NCI-H2171 (cell line): ENCODE measurements at places on chromosomes 2 and 18.

DNA sequence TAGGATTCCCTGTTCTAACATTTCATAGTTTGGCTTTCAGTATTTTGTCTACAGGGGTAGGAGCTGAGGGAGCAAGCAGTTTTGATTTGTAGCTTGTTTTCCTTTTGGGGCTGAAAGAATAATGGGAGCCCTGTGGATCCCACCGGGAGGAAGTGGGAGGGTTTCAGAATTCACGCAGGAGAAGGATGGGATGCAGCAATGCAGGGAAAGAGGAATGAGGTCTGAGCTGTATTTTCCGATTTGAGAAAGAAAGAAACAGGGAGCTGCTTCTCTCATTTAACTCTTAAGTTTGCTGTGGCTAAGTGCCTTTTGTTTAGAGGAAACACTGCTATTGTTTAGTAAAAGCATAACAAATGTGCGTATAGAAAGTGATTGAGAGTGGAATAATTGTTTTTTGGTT is 141.0 kb downstream of the ADCYAP1 start:
- DNase-seq: no peak

DNA sequence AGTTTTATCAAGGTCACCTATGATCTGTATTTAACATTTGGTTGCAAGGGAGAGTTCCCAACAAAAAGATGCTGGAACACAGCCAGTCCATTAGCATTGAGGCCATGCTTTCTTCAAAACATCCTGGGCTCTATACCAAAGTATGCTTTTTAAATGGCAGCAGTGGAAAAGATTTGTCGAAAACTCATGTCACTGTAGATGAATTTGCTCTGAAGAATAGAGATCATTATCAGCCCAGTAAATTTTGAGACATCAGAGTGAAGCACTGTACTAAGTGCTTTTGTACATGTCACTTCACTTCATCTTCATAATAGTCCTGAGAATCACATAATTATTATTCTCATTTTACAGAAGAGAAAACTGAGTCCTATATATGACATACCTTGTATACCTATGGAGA is 189.8 kb downstream of the CAMKMT start:
- DNase-seq: no peak

- peak; percentile 95 for DNase-seq
Measured at GRCh38 chr2:128289439-128289838, 29.2 kb downstream of the HS6ST1 start.

DNA sequence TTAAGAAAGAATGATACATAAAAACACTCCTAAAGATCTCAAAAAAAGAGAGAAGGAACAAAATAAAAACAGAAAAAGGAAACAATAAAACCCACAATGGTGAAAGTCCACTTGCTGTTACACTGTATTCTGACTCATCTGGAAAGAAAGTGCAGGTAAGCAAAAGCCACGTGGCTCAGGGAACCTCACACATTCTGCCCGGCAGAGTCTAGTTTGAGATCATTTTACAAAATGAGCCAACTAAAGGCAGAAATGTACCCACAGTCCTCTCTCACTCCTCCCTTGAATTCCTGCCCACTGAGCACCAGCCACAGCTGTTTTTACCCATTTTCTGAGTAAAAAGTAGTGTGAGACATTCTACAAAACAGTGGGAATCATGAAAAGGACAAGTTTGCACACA is 10.0 kb downstream of the KCNH7 start:
- peak; percentile 11 for DNase-seq

DNA sequence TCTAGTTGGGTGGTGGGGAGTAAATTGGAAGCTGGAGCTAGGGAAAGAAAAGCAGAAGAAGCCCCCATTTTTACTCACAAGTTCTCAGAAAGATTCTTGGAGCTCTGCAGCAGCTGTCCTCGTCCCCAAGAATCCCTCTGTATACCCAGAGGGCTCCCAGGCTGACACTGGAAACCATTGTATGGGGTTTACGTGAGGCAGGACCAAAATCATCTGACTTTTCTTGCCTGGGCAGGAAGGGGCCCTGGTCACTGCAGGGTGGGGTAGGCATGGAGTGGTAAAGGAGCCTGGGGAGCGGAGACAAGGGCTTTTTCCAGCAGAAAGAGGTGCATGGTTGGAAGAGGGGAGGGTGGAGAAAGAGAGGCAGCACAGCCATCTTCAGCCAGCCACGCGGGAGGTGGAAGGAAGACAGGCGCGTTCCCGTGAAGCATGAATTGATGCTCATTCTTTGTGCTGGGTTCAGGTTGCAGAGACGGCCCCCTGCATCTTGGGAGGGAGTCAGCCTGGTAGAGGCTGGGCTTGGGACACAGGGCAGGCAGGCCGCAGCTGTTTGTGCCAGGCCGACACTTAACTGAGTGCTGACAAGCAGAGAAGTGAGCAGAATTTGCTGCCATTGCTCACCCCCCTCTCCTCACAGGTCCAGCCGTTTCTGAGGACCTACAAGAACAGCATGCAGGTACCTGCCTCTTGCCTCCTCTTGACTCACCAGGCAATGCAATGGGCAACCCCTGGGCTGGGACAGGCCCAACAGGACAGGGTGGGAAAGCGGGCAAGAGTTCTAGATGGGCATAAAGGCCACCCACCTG is 94.8 kb downstream of the PLB1 start:
- DNase-seq: no peak

- no peak for DNase-seq
Measured at GRCh38 chr2:225379856-225380255, 19.7 kb upstream of the NYAP2 start.
